ENCODE measurements at places on chromosomes 6 and 20.

DNA sequence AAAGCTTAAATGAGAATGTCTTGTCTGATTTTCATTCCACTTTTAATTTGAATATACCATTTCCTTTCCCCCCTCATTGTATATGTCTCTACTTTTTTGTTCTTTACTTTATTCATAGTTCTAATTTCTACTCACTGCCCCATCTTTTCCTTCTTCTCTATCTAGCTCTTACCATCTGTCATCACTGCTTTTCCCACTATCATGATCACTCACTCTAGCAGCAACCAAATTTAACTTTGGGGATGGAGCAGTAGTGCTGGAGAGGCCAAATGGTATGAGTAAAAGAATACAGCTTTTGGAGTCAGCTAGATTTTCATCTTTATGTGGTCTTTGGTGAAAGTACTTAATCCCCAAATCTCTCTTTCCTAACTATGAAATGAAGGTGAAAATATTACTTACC is 25.5 kb downstream of the QKI start:
- DNase-seq, result no peak

GRCh38 chr20:42112161-42112560 is 494.0 kb upstream of the CHD6 start:
- DNase-seq, result no peak

DNA sequence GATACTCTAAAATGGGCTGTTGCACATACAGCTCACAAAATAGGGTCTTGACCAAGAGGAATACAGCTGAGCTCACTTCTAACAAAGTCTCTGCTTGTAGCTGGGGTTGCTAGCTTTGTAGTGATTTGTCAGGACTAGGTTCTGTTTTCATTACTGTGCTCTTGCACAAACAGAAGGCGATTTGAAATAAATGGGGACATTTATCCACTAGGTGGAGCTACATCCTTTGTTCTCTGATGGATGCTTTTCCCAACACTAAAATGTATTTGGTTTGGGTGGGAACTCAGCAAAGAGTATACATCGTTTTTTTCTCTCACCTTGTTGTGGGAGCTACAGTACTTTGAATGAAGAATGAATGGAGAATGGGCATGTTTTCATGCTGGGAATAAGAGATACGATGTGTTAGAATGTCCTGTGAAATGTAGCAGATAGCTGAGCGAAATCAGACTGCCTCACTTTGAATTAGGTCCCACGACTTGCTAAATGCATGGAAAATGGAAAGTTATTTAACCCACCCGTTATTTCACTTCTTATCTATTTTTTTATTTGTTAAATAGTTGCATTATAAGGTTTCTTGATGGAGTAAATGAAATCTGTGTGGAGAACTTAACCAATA is 494.7 kb upstream of the MAP3K7 start:
- DNase-seq, result peak; percentile 36

DNA sequence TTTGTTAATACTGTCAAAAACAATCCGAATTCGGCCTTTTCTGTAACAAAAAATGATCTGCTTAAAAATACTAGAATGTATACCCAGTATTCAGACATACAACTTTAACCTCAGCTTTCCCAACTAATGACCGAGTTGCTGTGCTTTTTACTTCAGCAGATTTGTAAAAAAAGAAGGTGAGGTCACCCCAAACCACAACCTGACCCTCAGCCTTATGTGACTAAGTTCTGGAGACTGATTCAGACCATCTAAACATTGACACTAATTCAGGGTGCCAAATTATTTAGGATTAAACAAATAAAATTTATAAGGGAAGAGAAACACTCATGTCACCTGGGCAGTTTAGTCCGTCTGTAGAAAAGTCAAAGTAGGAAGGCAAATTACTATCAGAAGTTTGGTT is 7.7 kb downstream of the CCN6 start:
- peak; percentile 68 for DNase-seq

GRCh38 chr6:40011844-40012243 is 77.6 kb upstream of the MOCS1 start:
- peak; percentile 7 for DNase-seq

GRCh38 chr20:24420567-24420966 is 48.9 kb upstream of the SYNDIG1 start:
- DNase-seq, result no peak

- no peak for DNase-seq
Observed at GRCh38 chr6:157911278-157911677, 70.4 kb upstream of the SYNJ2 start.

- no peak for DNase-seq
Observed at GRCh38 chr20:7348253-7348652, 580.8 kb downstream of the BMP2 start.

- no peak for DNase-seq
Observed at GRCh38 chr6:39307462-39307861, 6.8 kb downstream of the KCNK17 start.

- DNase-seq, result no peak
Observed at GRCh38 chr6:125337706-125338105, 35.9 kb upstream of the HDDC2 start.
